ENCODE measurements at places on chromosomes 4 and X. TPM values are rescaled to one million over a fixed set of nuclear protein-coding genes. Genes with fewer than 3 reads are reported as not detected.
A peak's percentile ranks its signal among the peaks of the same experiment; 100 is the strongest.

Gene AR
- total RNA-seq, result 2.0 TPM

DNA sequence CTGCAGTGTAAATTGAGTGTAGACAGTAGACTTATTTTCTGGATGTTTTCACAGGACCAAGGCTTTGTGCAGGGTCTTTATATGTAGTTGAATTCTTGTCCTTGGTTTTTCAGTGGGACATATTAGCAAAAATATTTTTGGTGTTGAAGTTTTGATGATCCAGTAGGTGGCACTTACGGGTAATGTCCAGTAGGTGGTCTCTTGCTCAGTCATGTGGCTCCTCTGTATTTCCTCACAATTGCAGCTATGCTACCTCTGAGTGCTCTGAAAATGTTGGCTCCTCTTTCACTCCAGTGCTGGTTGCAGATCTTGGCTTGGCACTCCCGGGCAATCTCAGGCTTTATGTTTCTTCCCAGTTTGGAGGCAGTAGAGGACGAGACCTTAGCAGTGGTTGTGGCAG lies 419.8 kb upstream of the AMOT start:
- H3K4me1 ChIP-seq, result no peaks in the 10 kb centered on the region
- no peaks in the 10 kb centered on the region for H3K36me3 ChIP-seq
- no peaks in the 10 kb centered on the region for H3K27me3 ChIP-seq
- H3K4me3 ChIP-seq, result no peak overlapping the region

DNA sequence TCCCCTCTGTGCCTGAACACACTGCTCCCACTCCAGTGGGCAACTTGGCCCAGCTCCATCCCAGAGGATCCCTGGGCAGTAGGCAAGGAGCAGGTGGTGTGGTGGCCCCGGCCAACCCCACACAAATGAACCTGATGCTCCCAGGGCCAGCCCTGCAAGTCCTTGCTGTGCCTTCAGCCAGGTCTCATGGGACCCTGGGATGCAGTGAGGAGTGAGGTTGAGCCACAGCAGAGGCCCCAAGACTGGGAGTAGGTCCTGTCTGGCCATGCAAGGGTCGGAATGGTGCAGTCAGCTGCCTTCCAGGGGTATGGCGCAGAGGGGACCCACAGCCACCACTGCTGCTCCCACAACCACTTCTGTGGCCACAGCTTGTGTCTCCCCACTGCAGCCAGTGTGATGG lies 234.5 kb upstream of the DKK2 start:
- no peak for DNase-seq
- H3K4me3 ChIP-seq, result no peak overlapping the region
- H3K4me1 ChIP-seq, result no peaks in the 10 kb centered on the region
- H3K36me3 ChIP-seq, result no peaks in the 10 kb centered on the region
- H3K27me3 ChIP-seq, result no peaks in the 10 kb centered on the region

- H3K36me3 ChIP-seq, result no peaks in the 10 kb centered on the region
- no peak overlapping the region for H3K27ac ChIP-seq
- no peaks in the 10 kb centered on the region for H3K4me1 ChIP-seq
- H3K4me3 ChIP-seq, result no peak overlapping the region
- DNase-seq, result no peak
- no peaks in the 10 kb centered on the region for H3K27me3 ChIP-seq
These were observed 349.5 kb downstream of the ZIC3 start for GRCh38 chrX:137915466-137915865.

- peaks cover 19% of the 10 kb centered on the region for H3K4me1 ChIP-seq
- no peak for DNase-seq
- H3K27me3 ChIP-seq, result no peaks in the 10 kb centered on the region
- H3K27ac ChIP-seq, result peak overlapping the region; percentile 79
These were observed 891 bp downstream of the TLR2 start for GRCh38 chr4:153684971-153685371.

DNA sequence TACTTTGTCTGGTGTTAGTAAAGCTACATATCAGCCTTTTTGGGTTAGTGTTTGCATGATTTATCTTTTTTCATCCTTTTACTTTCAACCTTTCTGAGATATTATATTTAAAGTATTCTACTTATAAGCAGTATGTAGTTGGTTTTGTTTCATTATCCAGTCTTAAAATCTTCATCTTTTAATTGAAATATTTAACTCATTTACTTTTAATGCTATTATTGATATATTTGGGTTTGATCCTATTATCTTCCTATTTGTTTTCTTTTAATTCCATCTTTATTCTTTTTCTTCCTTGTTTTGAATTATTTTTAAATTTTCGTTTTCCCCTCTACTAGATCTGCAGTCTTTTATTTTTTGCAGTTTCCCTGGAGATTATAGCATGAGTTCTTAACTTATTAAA lies 44.0 kb downstream of the CLDN22 start:
- no peak overlapping the region for H3K27ac ChIP-seq
- H3K36me3 ChIP-seq, result peaks cover 17% of the 10 kb centered on the region
- no peak overlapping the region for H3K4me3 ChIP-seq
- H3K4me1 ChIP-seq, result no peaks in the 10 kb centered on the region
- H3K27me3 ChIP-seq, result no peaks in the 10 kb centered on the region

GRCh38 chrX:102959471-102959870 lies 22.4 kb downstream of the RAB40AL start:
- H3K4me1 ChIP-seq, result no peaks in the 10 kb centered on the region
- no peak for DNase-seq
- no peak overlapping the region for H3K4me3 ChIP-seq

Gene CPE
- total RNA-seq, result 11.3 TPM
